Gastroesophageal sphincter (tissue), 4 donors: ENCODE measurements at places on chromosomes 2 and 18. TPM values are rescaled to one million over a fixed set of nuclear protein-coding genes. Genes with fewer than 3 reads are reported as not detected.
A peak's percentile ranks its signal among the peaks of the same experiment; 100 is the strongest.

DNA sequence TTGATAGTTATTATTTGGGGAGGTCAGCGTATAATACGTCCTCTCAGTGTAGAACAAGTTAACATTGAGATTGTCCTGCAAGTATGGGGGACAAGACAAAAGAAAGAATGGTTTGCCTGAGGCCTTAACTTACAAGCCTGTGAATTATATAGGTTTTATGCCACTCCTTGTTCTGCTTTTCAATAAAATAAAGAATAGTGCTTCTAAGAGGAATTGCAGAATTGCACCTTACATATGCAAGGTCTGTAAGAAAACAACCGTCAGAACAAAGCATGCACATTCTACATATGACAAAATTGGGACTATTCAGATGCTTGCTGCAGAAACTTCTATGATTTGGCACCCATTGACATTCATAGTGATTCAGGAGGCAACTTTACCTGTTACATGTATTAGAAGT, 785.0 kb downstream of the NR4A2 start:
- ATAC-seq: no peak

DNA sequence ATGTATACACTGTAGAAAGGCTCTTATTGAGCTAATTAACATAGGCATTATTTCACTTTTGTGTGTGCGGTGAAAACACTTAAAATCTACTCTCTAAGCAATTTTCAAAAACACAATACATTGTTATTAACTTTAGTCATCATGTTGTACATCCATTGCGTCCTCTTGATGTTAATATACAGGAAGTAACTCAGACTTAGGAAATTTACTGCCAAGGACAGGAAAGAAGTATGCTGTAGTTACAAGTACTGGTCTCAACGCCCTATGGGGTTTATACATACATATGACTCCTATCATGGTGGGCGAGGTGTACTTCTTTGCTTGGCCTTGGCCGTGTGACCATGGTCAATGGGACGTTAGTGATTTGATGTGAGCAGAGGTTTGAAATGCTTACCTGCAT, 15.5 kb downstream of the SCTR start:
- no peak for ATAC-seq

- no peak for ATAC-seq
These were observed 42.4 kb upstream of the SLC1A4 start for GRCh38 chr2:64946769-64947247.

DNA sequence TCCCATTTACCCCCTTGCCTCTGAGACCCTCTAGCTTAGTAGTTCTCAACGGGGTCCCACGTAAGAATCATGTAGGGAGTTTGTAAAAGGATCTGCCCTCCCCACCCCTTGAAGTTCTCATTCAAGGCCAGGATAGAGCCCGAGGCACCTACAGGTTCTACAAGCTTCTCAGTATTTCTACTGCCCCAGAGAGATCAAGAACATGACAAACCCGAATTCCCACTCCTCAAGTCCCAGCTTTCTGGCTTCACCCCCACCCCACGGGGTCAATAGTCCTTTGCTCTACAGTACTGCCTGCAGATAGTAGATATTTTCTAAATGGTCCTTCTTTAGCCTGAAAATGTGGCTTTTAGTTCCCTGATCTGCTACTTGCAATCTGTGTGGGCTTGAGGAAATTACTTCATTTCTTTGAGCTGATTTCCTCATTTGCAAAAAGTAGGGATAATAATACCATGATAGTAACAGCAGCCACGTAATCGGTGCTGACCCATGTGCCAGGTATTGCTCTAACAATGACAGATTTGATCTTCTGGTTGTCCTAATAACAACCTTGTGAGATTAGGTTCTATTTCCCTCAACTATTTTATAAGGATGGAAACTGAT, 7.1 kb downstream of the CIB4 start:
- no peak for ATAC-seq

GRCh38 chr2:127776122-127776780, 34.7 kb downstream of the WDR33 start:
- ATAC-seq: peak; percentile 16

DNA sequence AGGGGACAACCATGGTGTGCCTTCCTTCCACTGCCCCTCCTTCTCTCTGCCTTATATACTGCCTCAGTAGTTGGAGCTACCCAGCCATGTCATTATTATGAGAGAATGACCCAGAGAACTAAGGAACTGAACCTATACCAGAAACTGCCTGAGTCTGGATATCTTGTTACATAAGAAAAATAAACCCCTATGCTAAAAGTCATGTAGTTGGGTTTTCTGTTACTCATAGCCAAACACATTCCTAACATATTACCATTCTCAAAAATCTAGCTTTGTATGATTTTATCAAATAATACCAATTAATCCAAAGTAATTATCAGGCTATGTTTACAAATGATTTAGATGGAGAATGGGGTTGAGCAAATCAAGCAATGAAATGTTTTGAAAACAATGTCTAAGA, 15.0 kb upstream of the KLF7 start:
- no peak for ATAC-seq

DNA sequence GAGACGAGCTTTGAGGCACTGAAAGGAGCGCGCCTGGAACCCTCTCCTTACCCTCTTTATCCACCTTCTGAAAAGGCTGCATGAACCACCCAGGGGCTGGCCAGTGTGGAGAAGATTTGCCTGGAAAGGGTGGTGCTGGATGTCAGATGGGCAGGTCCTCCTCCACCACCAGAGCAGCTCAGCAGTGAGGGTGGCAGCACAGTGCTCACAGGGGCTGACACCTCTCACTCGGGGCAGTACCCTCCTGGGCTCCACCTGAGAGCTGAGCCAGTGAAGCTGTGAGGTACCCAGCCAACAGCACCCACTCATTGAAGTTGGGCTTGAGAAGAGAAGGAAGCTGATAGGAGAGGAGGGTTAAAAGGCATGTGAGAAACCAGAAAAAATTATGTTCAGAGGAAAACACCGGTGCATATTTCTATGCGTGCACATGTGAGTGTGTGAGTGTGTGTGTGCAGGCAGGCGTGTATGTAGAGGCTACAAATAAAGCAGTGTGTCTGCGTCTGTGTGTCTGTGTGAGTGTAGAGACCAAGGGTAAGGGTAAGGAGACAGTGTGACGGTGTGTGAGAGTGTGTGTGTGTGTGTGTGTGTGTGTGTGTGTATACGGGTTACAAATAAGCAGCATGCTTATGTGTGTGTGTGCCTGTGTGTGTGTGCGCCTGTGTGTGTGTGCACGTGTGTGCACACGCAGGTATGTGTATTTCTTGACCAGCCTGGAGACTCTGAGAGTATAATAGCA, 40.7 kb downstream of the TEX44 start:
- ATAC-seq: no peak

- no peak for ATAC-seq
These were observed 19.0 kb downstream of the UBE2E3 start for GRCh38 chr2:180999274-180999964.

GRCh38 chr2:61454383-61454782, 16.5 kb downstream of the USP34 start:
- no peak for ATAC-seq

- no peak for ATAC-seq
These were observed 76.0 kb upstream of the DSG1 start for GRCh38 chr18:31241900-31242409.

DNA sequence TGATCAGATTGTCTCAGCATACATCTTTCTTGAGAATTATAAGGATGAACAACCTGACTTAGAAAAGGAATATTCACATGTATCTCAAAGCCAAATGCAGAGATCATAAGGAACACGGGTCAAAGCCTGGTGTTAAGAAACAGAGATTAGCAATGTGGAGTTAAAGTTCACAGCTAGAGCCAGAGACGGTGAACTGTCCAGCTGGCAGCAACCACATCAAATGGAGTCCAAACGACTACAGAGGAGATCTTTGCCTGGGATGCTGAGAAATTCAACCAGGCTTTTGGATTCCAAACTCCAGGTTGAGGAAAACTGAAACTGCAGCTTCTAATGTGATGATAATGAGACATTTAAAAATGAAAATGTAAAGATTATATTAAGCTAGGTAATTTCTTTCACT, 939.9 kb upstream of the NXPH2 start:
- no peak for ATAC-seq

DNA sequence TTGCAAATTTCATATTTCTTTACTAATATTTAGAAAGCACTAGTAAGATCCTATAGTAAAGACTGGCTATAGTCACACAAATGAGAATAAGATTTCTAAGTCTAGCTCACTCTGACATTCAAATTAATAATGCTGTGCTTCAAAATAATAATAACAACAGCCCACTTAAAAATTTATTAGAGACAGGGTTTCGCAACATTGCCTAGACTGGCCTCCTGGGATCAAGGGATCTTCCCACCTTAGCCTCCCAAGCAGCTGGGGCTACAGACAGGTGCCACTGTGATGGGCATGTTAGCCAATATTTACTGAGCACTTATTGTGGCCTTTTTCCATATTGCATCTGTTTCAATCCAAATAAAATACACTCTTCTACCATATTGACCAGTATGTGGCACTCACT, 96.1 kb downstream of the PIEZO2 start:
- ATAC-seq: no peak

GRCh38 chr2:74183878-74184277, 5.2 kb upstream of the MOB1A start:
- ATAC-seq: no peak

GRCh38 chr2:157866666-157867642, 9.2 kb downstream of the ACVR1 start:
- ATAC-seq: no peak

RBM44 gene
- 1.3 TPM for total RNA-seq

STPG4 gene
- 0.23 TPM for total RNA-seq

PPP1R1C gene
- not detected for total RNA-seq

UGT1A8 gene
- not detected for total RNA-seq
